ENCODE measurements at places on chromosomes 11 and 22.

GRCh38 chr11:5279471-5280090 lies 9.8 kb upstream of the HBE1 start:
- no peak for DNase-seq

DNA sequence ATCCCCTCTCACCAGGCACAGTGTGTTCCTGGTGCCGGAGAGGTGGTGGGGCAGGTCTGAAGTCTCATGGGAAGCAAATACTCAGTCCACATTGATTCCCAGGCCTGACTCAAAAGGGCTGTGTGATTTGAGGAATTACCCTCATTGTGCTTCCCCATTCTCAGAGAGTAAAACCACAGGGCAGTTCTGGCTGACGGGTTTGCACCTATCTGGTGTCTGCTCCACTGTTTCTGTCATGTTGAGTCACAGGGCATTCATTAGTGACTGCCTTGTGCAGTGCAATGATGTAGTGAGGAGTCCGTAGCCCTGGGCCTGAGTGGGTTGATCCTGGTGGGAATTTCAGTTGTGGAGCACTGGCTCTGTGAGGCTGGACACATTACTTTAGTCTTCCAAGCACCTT lies 85.2 kb upstream of the ARHGAP20 start:
- no peak for DNase-seq

GRCh38 chr22:30561402-30562189 lies 12.9 kb downstream of the GAL3ST1 start:
- DNase-seq, result no peak

GRCh38 chr11:35304386-35304775 lies 115.0 kb downstream of the SLC1A2 start:
- no peak for DNase-seq

DNA sequence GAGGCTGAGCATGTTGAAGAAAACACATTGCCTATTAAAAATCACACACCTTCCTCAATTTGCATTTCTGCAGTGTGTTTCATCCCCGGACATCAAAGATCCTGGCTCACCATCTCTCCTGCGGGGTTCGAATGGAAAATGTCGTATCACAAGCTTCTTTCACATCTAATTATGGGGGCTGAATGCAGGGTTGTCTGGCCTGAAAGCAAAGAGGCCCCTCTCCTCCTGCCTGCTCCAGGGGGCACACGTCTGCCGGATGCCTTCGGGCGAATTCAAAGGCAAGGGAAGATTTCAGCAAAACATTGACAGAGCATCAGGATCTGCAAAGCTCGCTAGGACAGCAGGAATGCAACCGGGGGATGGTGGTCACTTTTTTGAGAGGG lies 1447.7 kb downstream of the TBC1D22A start:
- DNase-seq, result no peak

GRCh38 chr22:50343541-50343935 lies 411 bp downstream of the PPP6R2 start:
- DNase-seq, result no peak

DNA sequence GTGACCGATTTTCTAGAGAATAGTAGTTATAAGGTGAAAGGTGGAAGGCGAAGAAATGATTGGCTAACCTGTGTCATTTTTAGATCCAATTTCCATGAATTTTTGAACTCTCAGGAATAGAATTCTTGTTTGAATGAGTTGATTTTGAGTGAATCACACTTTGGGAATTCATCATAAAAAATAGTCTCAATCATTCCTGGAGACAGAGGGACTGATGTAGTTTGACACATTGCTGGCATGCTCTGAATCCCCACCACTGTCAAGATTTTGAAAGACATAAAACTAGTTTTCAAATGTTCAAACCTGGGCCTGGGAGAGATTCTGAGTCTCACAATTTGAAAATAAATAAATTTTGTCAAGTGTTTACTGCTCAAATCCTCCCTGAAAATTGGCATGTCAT lies 861.4 kb upstream of the RAG2 start:
- DNase-seq, result no peak

- DNase-seq, result no peak
Observed at GRCh38 chr11:12840871-12841660, 166.8 kb downstream of the TEAD1 start.

DNA sequence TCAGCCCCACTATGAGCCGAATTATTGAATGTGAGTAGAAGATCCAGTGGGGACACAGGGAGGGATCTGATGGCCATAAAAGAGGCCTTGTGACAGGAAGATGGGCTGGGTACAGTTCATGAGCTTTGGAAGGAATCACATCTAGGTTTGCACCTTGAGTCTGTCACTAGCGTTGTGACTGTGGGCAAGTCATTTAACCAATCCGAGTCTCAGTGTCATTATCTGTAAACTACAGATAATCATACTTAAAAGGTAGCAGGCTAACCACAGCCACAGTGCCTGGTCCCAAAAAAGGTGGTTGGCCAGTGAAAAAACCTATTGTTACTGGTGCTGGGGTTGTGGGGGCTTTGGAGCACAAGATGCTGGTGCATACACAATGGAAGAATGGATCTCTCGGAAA lies 3.8 kb downstream of the HEPN1 start:
- no peak for DNase-seq

GRCh38 chr11:86068138-86068871 lies 579 bp downstream of the PICALM start:
- no peak for DNase-seq

DNA sequence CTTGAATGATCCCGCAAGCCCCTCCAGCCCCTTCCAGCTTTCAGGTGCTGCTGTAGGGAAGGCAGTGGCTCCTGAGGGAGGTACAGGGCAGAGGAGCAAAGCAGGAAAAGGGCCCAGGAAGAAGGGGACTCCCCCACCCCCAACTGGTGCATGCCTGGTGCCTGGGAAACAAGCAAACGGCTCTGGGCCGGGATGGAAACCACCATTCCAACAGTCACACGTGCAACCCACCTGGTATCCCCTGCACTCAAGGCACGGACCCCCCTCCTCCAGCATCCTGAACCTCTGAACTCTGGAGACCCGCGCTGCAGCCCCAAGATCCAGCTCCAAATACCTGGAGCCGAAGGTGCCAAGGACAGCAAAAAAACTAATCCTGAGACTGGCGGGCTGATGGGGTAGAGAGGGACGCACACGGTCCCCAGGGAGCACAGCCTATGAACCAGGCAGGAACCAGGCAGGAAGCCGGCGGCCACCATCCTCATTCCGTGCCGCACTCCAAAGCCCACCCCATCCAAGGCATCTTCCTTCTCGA lies 537 bp downstream of the SCN4B start:
- DNase-seq, result no peak
